Stimulated activated CD4-positive, alpha-beta T cell treated with anti-CD3 and anti-CD28 coated beads, Interleukin-1b, Interleukin-23, amount 100 ng/mL, for 1 hour (primary cell): ENCODE measurements at places on chromosomes 11 and 22.

GRCh38 chr22:30266445-30267381, at the start of gene OSM:
Gene OSM (minus strand): TSS chr22:30266851. CDS start chr22:30266799, 52 bp downstream.
- DNase-seq = no peak

GRCh38 chr11:16935518-16936302, 78.5 kb downstream of the PLEKHA7 start:
- no peak for DNase-seq

DNA sequence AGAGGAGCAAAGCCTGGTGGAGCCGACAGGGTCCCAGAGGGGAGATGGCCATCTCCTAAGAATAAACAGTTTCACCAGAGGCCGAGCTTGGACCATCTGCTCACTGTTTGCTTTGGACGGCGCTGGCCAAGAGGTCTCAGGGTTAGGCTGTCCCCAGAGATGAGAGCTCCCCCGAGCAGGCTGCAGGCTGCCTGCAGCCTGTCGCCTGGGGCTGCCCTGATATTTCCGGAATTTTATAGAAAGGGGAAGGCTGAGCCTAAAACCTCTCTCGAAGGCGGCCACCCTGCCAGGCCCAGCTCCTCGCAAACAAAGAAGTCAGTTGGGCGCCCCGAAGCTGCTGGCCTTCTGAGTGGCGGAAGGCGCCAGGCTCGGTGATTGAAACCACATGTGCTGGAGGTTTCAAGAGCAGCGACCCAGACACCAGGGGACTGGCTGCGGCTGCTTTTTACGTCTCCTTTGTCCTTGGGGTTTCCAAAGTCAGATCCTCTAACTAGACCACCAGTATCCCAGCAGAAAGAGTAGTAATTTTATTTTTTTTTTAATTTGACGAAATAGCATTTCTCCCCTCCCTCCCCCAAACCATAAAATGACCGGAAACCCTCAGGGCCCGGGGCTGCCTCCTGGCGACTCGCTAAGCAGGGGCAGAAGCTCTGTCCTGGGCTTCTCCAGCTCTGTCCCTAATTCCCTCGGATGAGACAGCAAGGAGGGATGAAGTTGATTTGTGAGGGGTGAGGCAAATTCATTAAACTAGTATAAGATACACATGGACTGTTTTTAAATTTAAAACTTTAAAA, 57.4 kb downstream of the CLMP start:
- DNase-seq = no peak

DNA sequence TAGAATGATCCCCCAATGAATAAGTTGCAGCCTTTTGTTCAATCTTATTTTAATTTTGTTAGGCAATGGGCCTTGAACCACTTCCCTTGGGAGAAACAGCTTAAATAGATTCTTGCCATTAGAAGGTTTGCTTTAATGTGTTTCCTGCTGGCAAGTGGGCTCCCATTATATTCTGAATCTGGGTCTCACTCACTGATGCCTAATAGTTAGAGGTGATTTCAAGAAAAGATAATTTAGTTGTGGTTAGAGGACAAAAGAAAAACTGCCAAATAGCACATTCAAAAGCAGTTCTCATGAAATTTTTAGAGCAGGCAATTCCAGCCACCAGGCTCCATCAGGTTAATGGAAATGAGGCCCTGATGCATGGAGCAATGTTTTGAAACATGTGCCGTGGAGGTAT, 362.6 kb upstream of the CHORDC1 start:
- DNase-seq = no peak

DNA sequence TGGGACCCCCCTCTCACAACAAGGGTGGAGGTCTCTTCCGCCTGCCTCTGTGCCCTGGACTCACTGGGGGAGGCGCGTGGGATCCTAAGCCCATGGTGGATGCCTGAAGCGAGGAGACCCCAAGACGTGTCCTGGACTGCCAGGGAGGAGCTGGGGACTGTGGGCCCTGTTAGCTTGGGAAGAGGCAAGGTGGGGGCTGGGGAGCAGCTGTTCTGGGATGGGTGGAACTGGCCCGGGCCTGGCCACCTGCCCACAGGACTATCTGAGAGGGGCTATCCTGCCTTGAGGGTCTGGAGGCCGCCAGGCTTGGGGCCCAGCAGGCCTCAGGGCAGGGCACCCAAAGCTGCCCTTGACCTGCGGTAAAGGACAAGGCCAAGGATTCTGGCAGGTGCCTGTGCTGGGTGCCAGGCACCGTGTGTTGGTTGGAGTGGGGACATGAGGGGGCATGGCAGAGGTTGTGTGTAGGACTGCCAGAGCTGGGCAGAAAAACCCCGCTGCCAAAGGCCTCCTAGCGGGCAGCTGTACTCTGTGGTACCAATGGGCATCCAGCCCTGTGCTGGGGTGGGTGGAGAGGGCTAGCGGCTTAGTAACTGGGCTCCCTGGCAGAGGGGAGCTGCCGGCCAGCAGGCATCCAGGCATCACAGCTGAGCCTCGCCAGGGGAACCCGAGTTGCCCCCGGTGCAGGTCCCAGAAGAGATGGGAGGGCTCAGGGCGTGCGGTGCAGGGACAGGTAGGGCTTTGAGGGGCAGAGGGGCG, 670 bp downstream of the LSP1 start:
- DNase-seq = no peak

DNA sequence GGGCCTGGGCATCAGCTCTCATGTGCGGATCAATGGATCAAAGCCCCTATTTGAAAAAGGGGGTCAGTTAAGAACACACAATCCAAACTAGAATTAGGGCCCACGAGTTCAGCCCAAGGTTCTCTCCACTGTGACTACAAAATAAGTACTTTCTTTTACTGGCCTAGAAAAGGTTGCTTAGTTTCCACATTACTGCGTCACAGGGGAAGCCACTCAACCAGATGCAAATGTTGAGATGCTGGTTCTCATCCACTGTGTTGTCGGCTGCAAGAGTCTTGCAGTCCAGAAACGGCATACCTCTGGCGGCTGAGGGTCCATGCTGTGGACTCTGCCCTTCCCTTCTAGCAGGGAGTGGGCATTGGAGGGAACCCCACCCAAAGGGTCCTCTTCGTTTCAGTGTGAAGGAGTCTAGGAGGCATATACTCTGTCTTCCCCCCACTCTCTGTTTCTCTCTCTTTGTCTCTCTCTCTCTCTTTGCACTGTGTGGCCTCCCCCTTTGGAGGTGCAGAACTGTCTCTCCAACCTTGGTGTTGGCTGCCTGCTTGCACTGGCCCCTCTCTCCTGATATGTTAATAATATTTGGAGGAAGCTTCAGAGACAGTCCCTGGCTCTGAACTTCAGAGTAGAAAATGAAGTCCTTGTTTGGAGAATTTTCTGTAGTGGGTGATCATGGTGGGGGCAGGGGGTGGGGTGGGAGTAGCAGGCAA, 99.0 kb upstream of the NNMT start:
- DNase-seq = no peak

DNA sequence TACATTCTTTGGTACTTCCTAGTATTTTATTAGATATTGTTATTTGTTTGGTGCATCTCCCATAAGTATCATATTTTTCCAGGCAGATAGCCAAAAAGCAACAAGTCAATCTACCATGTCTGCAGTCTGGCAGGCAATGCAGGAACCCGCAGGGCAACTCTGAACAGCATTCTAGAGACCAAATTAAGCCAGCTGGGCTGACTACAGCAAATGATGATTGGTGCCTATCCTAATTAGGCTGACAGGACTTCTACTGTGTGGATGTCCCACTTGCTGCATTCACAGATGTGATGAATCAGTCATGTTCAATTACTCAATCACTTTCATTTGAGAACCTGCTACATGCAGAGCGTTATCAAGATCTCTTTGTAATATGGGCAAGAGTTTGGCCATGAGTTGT, 40.3 kb upstream of the AMOTL1 start:
- DNase-seq = no peak

DNA sequence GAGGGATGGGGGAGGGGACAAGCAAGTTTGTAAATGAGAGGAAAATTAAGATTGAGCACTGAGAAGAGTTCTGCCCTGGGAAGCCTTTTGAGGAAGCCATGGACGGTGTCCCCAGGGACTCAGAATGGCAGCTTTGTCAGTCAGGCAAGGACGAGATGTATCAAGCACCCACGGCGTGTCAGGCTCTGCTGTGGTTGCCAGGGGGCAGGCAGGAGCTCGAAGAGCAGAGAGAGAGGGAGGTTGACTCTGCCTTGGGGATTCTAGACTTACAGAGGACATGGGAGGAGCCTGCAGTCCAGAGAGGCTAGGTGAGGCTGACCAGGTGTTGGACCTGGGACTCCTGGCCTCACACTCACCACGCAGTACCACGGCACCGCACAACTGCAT, 29.1 kb upstream of the SYT7 start:
- no peak for DNase-seq

DNA sequence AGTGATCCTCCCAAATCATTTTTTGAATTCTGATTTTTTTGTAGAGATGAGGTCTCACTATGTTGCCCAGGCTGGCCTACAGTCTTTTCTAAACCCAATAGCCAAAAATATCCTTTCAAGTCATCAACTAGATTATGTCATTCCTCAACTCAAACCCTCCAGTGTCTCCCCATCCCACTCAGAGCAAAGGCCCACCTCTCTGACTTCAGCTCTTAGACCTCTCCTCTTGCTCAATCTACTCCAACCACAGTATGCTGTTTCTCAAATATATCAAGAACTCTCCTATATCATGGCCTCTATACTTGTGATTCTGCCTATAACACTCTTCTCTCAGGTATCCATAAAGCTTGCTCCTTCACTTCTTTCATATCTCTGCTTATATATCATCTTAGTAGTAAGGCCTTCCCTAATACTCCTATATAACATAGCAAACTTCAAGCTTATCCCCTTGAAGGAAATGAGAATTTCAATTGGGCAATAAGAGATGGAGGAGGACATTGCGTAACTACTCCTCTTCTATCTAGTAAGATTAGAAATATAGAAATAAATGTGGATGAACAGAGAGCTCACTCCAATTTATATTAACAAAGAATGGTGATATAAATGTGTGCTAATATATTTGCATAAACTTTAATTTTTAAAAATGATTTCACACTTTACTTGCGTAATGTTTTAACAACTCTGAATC, 24.5 kb downstream of the DLG2 start:
- no peak for DNase-seq

DNA sequence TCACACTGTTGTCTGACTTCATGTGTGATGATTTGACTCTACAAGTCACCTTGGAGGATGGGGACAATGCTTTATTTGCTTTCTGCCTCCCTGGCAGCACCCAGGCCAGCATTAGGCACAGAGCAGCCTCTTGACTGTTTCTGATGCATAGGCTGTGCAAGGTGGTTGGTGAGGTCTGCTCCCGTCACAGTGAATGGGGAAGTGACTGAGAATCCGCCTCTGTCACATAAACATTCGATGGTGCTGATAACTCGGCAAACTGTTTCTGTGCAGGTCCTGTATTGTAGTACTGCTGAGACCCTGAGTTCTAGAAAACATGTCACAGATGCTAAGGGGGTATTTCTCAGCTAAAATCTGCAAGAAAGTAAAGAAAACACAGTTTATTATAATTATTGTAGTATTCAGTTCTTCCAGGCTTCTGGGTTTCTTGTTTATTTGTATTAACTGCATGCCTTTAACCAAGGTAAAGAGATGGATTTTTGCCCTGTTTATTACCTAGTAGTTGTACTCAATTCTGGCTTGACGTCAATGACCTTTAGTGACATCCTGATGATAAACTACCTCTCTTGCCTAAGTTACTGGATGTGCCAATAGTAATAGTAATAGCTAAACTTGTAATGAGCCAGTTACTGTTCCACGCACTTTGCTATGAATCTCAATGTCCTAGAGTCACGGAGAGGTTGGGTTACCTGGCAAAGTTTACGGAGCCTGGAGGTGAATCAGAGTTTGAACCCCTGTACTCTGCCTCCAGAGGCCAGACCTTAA, 24.8 kb upstream of the RCN1 start:
- DNase-seq = no peak

- no peak for DNase-seq
Measured at GRCh38 chr11:125129316-125129993, 18.0 kb upstream of the TMEM218 start.

DNA sequence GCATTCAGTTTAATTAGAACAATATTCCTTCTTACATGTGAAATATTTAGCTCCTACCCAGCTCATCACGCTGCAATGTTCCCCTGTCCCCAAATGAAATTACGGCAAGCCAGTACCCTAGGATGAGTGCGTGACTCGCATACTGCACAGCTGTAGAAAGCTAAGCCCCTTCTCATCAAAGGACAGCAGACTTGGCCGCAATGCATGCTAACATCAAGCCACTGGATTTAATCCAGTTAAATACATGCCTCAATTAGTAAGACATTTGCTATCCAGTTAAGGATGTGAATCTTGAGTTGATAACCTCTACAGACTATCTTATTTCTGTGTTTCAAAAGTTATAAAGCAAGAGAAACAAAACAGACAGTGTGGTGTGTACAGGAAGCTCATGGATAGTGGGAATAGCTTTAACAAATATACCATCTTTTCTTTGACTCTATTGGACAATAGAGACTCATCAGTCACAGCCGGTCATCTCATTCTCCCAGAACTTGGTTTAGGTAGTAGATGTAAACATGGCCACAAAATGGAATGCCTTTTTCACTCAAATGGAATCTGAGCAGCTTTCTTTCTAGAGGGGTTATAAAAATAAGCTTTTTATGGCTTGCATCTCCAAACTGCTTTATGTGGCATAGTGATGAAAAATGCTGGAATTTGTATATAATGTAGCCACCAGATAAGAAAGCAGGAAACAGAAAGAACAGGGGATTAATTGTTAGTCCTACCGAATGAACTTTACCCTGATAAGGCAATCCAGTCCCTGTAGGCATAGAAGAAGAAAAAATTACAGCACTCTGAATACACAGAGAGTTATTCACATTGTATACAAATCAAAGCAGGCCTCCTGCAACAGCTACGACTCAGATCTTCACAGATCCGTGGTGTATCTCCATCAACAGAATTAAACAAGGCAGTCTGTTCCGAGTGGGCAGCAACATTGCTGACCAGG, 224.1 kb downstream of the CADM1 start:
- no peak for DNase-seq

- DNase-seq = no peak
Measured at GRCh38 chr11:65776196-65776595, 4.6 kb downstream of the AP5B1 start.

GRCh38 chr11:134734141-134734845, 322.3 kb upstream of the B3GAT1 start:
- DNase-seq = no peak

DNA sequence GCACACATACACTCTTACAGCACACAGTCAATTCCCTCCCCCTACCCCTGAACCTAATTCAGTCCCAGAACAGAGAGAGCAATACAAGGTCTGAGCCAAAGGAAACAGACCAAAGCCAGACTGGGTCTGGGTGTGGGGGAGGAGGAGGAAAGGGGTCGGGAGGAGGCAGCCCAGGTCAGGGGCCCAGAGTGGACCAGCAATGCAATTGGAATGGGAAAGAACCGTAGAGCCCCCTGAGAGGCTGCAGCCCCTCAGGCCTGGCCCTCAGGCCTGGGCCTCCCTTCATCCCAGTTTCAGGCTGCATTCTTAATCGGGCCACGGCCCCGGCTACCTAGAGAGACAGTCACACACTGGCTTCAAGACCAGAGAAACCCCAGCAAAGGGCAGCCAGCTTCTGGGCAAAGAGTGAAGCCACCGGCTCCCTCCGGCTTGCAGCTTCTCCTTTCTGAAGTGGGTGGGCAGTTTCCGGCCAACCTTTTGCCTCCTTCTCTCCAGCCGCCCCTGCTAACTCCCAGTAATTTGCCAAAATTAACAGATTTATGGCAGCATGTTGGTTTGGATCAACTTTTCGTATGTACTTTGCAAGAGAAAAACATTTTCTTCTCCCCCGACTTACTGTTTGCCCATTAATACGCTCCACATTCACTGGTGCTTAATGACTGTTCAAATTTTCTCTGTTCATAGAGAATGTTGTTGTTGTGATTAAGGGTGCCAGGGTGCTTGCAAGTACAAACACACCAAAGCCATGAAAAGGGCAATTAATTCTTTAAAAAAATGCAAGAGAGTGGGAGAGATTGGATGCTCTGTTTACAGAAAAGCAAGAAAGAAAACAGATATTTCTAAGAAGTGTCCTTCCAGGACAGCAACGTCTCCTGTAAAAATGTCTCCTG, 488.3 kb downstream of the MN1 start:
- DNase-seq = no peak
